CD8-positive, alpha-beta memory T cell (primary cell): ENCODE measurements at places on chromosomes 5 and 9.

- DNase-seq, result no peak
Measured at GRCh38 chr5:151383011-151383410, 35.7 kb upstream of the SLC36A2 start.

- no peak for DNase-seq
Measured at GRCh38 chr5:109852371-109853155, 162.8 kb downstream of the MAN2A1 start.

GRCh38 chr5:58933891-58934628 lies 351.2 kb downstream of the RAB3C start:
- peak; percentile 13 for DNase-seq

DNA sequence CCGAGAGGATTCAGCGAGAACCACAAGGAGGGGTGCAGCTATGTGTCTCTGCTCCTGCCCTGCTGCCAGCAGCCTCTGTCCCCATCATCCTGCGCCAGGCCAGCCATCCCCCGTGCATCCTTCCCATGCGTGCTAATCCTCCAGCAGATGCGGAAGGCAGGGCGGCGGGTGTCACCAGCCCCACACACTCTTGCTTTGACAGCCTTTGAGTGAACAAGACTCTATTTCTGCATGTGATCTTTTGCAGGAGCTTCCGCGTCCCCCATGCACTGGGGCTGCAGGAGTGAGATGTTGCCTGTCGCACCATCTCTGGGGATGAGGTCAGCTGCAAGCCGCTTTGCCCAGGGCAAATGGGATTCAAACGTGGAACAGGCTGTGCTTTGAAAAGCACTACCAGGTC lies 58.0 kb upstream of the OLFM1 start:
- DNase-seq, result no peak

- DNase-seq, result no peak
Measured at GRCh38 chr5:32504329-32504988, 59.9 kb upstream of the ZFR start.

GRCh38 chr5:1352231-1353219 lies 7.6 kb upstream of the CLPTM1L start:
- no peak for DNase-seq

- DNase-seq, result no peak
Measured at GRCh38 chr9:75023846-75024245, 4.2 kb downstream of the CARNMT1 start.

- DNase-seq, result no peak
Measured at GRCh38 chr5:164934561-164934960, 1429.1 kb downstream of the MAT2B start.

DNA sequence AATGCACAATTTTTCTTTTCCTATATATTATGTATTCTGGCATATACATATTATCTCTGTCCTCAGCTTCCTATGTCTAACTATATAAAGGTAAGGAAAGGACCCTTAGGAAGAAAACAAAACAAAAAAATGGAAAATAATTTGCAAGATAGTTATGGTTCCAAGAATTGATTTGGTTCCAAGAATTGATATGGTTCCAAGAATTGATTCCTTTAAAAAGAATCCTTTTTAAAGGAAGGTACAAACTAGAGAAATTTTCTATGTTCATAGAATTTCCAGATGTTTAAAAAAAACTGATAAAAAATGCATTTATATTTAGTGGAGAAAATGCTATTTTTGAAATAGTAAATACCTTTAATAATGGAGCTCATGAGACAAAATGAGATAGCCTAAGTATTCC lies 12.1 kb downstream of the LYRM7 start:
- no peak for DNase-seq

DNA sequence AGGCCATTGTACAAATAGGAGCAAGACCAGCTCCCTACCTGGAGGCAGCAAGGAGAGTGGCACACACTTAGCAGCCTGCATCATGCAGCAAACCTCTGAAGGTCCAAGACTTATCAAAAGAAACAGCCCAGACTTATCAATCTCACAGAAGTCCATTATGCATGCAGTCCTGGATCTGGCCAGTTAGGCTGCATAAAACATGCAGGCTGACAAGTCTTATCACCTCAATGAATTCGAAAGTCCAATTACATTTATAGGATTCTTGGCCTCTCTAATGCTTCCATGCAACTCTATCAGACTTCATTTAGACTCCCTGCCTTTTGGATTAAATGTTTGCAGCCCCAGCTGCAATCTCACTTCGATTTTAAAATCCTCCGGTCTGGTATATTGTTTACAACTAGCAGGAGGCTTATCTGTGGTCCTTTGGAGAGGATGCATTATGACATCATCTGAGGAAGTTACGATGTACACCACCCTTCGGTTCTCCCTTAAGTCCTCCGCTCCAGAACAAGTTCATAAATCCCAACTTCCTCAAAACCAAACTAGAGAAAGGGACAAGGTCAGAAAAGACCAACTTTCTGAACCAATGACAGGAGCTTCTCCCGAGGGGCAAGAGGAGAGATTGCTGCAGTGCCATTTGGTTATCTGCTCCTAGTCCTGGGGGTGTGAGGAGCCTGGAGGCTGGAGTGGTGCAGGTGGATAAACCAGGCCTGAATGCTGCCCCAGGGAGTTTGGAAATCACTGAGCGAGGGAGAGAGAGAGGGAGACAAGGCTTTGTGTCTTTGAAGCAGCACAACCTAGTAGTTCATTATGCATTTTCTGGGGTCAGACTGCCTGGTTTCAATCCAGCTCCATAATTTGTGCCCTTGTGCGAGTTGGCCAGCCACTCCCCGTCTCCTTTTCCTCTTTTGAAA lies 313.9 kb downstream of the TLE1 start:
- no peak for DNase-seq

- no peak for DNase-seq
Measured at GRCh38 chr5:94702729-94703128, 84.3 kb downstream of the SLF1 start.
